AML-193 (cell line): ENCODE measurements at places on chromosomes 6 and 20.

DNA sequence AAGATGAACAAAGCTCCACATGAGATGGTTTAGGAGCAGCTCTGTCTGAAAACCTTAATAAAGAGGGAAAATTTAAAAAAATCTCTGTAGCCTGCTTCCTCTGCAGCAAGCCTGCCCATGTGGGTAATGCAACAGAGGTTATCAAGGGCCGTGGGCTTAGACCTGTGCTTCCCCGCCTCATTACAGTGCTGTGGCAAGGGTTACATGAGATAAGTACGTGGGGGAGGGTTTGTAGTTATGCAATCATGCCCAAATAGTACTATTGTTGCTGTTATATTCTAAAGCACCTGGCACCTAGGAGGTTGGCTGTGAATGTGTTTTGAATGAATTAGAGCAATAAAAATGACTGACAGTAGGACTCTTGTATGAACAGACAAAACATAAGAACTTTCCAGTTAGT, 68.3 kb downstream of the PKHD1 start:
- no peak for DNase-seq

GRCh38 chr6:168380956-168381605, 59.9 kb upstream of the SMOC2 start:
- DNase-seq, result no peak

GRCh38 chr20:4038047-4038459, 22.7 kb upstream of the RNF24 start:
- peak; percentile 97 for DNase-seq

DNA sequence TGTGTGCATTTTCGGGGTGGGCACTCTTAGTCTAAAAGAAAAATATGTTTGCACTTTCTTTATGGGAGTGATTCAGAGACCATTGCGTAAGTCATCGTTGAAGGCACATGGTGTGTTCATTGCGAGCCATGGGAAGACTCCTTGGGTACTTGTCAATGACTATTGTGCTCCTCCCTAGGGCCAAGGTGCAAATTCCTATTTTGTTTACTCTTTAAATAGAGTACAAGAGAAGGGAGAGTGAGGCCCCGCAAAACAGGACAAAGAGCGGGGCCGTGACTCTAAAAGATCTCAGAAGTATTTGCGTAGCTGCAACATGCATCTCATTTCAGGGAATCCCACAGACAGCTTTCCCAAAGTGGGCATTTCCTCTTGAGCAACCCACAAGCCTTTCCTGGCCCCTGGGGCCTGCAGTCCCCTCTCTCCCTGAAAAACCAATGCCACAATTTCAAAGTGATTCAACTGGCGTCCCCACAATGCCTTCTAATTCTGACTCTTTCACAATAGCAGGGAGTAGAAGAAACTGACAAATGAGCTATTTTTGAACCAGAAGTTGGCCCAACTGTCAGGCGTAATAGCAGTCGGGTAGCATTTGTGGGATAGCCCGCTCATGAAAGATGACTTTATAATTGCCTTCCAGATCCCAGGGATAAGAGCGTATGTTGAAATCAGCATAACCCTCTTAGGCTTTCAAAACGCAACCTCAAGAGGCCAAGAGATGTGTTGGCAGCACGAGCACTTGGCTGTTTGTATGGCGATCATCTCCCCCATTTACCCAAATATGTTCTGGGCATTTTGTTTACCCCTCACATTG, 277.9 kb upstream of the BMP2 start:
- peak; percentile 19 for DNase-seq

- no peak for DNase-seq
Observed at GRCh38 chr6:166318649-166319600, 10.7 kb upstream of the PRR18 start.

- no peak for DNase-seq
Observed at GRCh38 chr20:6434131-6434530, 311.3 kb upstream of the FERMT1 start.

- DNase-seq, result no peak
Observed at GRCh38 chr6:167757249-167757648, 69.5 kb upstream of the AFDN start.

GRCh38 chr6:13916230-13916944, 8.4 kb upstream of the RNF182 start:
- no peak for DNase-seq

GRCh38 chr6:154765273-154765672, 32.1 kb downstream of the SCAF8 start:
- DNase-seq, result no peak

DNA sequence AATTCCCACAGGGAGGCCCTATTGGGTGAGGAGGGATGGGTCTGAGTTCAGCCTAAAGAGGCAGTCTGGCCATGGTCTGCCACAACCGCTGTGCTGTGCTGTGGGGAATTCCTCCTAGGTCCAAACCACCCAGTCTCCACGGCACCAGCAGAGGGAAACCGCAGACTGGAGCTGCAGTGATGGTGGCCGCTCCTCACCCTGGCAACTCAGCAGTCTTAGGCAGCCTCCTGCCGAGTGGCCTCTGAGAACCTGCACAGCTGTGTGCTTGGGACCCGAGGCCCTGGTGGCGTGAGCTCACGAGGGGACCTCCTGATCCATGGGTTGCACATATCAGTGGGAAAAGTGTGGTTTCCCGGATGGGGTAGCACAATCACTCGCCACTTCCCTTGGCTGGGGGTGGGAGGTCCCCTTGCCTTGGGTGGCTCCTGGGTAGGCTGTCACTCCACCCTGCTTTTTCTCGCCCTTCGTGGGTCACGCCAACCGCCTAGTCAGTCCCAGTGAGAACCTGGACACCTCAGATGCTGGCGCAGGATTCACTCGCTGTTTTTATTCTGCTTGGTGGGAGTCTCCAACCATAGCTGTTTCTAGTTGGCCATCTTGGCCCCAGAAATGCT, 242.2 kb downstream of the CDH26 start:
- no peak for DNase-seq

DNA sequence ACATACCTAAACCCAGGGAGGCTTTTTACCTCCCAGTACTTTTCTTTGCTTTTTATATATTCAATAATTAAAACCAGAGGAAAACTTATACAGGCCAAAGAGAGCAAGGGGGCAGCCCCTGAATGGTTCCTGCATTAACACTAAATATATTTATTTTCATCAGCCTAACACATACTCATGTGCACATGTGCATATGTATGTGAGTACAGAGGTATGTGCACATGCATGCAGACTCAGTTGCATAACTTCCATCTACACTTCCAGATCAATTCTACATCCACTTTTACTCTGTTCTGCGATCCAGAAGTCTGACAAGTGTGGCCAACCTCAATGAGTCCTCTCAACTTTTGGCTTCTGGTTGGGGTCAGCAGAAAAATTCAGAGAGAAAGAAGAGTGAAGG, 794.2 kb downstream of the DHX35 start:
- no peak for DNase-seq

DNA sequence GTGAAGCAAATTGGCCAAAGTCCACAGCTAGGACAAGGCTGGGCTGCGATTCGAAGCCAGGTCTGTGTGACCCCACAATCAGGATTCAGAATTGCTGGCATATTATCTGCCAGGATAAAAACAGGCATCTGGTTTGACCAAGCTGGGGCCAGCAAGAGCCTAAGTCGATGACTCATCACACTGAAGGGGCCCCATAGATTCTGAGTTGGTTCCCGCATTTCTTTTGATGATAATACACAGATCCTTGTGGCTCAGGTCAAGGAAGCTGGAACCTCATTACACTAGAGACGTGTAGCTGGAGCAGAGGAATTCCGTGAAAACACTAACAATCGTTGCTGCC, 6.5 kb downstream of the KCNB1 start:
- DNase-seq, result no peak

DNA sequence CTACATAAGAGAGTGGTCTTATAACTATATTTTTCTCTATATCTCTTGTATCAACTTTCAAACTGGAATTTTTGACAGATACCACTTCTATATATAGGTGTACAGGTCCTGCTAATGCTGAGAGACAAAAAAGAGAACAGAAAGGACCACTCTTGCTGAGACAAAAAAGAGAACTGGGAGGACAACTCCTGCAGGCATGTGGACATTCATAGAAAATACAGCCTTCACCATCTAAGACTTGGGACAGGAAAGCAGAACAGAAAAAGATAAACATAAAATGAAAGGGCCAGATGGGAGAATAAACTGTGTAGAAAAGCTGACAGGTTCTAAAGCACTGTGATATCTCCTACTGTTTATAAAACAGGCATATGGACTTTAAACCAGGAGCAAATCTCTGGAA, 541.0 kb upstream of the ADGRB3 start:
- no peak for DNase-seq

DNA sequence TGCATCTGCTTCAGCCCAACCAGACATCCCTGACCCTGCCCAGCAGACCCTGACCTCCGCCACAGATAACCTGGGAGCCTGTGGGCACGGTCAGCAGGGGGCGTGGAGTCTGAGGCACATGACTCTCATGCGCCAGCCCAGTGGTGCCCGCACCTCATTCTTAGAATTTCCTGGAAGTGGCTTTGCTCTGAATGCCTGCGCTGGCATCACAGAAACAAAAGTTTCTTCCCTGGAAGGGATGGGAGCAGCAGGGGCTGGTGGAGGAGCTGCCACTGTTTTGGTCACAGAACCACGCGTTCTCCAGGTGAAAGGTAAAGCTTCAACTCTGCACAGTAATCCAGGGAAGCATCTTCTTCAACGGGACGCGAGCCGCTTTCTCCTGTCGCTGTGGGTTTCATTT, 67.9 kb upstream of the DUSP22 start:
- no peak for DNase-seq
